ENCODE measurements at places on chromosomes 5 and 9. TPM values are rescaled to one million over a fixed set of nuclear protein-coding genes. Genes with fewer than 3 reads are reported as not detected.

- DNase-seq = no peak
Measured at GRCh38 chr5:167716126-167716775, 575.2 kb upstream of the WWC1 start.

DNA sequence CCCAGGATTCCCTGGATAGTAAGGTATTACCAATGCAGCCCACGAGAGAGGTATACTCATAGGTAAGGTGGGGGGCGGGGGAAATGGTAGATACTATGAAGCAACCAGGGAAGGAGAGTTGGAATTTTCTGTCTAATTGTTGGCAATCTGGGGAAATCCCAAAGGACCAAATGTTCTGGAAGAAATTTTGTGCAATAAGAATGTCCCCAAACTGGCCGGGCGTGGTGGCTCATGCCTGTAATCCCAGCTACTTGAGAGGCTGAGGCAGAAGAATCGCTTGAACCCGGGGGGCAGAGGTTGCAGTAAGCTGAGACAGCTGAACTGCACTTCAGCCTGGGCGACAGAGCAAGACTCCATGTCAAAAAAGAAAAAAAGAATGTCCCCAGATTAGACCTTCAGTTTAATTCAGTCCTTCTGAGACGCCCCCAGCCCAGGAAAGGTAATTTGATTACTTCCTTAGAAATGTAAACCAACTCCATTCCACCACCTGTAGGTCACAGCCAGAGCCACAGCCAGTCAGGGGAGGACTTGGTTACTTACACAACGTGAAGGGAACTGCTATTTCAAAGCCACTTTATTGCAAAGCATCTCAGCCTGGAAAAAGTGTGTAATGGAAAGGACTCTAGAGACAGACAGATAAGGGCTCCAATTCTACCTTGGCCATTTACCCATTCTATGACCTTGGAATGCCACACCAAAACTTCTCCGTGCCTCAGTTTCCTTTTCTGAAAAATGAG, 50.0 kb upstream of the KLF4 start:
- DNase-seq = no peak

DNA sequence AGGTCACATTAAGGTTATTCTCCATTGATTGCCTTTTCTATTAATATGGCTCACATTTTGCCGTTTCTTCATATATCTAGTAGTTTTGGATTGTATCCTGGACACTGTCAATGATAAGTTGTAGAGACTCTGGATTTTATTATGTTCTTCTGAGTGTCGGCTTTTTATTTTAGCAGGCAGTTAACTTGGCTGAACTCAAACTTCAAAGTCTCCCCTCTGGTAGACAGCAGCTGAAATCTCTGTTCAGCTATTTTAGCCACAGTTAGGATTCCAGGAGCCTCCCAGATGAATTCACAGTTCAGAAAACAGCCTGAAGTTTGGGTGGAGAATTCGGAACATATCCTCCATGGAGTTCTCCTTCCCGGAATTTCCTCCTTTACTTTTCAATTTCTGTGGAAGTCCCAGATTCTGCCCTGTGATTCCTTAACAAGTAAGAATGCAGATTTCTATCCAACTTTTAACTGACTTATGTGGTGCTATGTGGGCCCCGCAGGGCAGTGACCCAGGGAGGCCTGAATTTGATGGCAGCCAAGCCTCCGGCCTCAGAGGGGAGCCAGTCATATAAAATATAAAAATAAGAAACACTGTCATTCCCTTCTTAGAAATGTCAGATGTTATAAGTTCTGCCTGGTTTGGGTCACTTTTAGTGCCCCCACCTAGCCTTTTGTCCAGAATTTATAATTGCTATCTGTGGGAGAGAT, 39.3 kb upstream of the MVB12B start:
- DNase-seq = no peak

GRCh38 chr5:41156739-41157138, 56.6 kb downstream of the C6 start:
- no peak for DNase-seq

GRCh38 chr9:27664121-27664779, 91.0 kb upstream of the C9orf72 start:
- no peak for DNase-seq

GRCh38 chr9:131853434-131853833, 113.6 kb upstream of the RAPGEF1 start:
- DNase-seq = no peak

GRCh38 chr5:66134407-66134861, 9.7 kb upstream of the SREK1 start:
- no peak for DNase-seq

- peak; percentile 61 for DNase-seq
Measured at GRCh38 chr9:4417578-4418325, 72.5 kb upstream of the SLC1A1 start.

GRCh38 chr9:37575921-37576721, at the start of gene FBXO10:
Gene FBXO10, minus strand, starts transcription at chr9:37576380. Its CDS starts 34,612 bp downstream, at chr9:37541768.
- no peak for DNase-seq

DNA sequence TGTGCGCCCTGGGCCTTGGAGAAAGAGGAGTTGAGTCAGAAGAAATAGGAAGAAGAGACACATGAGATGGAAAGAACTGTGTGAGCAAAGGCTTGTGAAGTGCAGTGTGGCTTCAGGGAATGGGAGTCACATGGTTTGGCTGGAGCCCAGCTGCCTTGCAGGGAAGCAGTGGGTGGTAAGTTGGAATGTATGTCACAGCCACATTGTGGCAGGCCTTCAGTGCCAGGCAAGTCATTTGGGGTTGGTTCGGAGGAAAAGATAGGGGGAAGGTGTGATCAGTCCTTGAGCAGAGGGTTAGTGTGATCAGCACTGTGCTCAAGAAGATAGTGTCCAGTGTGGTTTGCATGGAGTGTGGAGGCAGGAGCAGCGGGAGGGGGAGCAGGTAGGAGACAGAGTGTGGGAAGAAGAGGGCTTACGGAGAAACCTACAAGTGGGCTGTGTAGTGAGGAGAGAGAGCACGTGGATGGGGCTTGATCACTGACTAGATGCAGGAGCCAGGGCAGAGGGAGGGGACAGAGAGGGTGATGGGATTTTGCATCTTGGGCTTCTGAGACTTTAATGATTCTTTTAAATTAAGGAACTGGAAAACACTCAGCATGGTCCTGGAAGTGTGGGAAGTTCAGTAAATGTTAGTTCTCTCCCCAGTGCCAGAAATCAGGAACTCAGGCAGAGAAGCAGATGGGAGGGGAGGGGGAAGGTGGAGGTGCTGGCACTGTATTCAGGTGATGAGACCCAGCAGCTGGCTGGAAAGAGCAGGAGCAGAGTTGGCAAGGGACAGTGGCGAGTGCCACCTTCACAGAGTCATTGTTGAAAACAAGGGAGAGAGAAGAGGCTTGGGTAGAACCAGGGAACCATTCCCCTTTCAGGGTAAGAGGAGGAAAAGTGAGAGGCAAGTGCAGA, 46.6 kb downstream of the ARHGAP26 start:
- no peak for DNase-seq

Gene LMX1B
- 1.2 TPM for total RNA-seq

Gene PCDHA12
- total RNA-seq = 0.03 TPM

Gene LYSMD3
- 14.9 TPM for total RNA-seq

Gene GKAP1
- total RNA-seq = 0.41 TPM

Gene RNF208
- total RNA-seq = 0.18 TPM

Gene SLC36A3
- total RNA-seq = not detected

Gene SCGB3A2
- not detected for total RNA-seq
